ENCODE measurements at places on chromosomes 1 and 21.

DNA sequence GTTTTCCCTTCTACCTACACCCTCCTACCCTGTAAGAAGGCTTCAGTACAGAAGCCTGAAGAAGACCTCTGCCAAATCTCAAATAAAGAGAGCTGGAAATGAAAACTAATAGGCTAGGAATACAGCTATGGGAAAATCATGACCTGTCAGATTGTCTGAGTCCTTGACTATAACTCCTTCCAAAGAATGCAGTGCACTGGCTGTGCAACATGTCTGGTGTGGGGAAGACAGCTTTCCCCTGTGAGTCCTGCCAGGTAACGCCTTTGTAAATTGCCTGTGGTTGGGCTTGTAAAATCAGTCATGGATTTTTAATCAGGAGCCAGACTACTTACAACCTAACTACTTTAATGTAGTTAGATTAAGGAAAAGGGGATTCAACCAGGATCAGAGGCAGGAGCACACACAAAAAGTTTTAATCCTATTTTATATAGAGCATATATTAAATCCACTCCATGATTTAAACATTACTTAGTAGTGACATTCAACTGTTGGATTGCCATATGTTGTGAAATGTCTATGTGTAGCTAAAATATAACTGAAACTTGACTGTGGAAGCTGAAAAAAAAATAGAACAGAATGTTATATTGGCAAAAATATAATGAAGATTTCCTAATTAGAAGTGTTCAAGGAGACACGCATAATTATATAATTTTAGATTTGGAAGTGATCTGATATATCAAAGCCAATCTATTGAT lies 1667.8 kb downstream of the KCNT2 start:
- no peak for DNase-seq

DNA sequence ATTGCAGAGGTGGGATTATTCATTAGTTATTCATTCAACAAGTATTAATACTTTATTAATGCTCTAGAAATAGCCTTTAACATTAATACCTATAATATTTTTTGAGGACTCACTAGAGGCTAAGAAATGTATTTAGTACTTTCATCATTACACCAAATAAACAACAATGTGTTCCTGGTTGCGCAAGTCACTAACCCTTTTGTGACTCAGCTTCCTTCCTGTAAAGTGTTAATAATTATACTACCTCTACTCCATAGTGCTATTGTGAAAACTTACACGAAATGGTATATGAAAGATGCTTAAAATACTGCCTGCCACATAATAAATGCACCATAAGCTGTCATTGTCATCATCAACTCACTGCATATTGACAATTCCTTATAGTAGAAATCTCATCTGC lies 431.0 kb downstream of the DPYD start:
- peak; percentile 20 for DNase-seq

DNA sequence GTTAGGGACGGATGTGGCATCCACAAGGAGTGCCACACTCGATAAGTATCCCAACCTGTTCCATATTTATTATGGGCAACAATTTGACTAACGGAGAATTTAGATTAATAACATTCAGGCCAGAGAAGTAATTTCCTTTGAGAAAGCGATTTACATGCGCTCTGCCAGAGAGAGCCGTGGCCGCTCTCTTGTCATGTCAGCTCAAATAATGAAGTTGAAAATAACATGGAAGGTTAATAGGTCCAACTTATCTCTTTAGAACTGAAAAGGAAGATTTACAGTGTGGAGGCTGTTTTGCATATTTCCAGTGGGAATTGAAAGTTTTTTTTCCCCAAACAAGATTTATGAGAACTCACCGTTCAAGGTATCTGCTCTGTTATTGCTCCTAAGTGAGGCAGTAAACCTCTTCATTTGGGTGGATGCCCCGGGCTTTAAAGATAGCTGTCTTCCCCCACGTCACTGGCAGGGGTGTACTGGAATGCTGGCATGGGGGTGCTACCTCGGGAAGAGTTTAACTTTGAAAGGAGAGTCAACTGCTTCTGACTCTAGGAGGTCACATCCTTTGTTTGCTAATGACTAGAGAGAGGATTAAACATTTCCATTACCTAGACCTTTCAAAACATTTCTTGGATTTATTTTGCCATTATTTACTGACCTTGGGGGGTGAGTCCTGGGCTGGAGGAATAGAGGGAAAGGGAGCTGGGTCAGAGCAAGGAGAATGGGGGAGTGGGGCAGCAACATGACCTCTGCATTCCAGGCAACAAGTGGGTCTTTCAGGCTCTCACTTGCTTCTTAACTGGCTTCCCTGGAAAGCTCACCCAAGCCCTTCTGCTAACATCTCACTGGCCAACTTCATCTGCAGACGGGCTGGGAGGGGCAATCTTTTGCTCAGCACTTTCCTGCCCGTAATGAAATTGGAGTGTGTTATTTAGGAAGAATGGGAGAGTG lies 204.2 kb downstream of the CAMTA1 start:
- no peak for DNase-seq

- DNase-seq: no peak
These were observed 483.9 kb downstream of the OMA1 start for GRCh38 chr1:58062635-58063034.

GRCh38 chr1:28449904-28450303 lies 55.9 kb upstream of the RCC1 start:
- DNase-seq: peak; percentile 78

GRCh38 chr1:9853249-9853595 lies 29.5 kb upstream of the CLSTN1 start:
- DNase-seq: no peak

DNA sequence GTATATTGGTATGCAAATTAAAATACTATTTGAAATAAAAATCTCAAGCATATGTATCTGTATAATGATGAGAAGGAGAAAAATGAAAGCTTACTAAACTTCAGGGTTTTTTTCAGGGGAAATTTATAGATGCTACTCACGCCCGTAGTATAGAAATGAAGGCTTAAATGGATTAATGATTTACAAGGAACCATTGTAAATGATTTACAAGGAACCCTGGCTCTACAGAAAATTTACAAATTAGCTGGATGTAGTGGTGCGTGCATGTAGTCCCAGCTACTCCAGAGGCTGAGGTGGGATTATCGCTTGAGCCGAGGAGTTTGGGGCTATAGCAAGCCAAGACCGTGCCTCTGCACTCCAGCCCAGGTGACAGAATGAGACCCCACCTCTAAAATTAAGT lies 150.5 kb downstream of the PCBP3 start:
- no peak for DNase-seq

- no peak for DNase-seq
These were observed 83.0 kb upstream of the GNG12 start for GRCh38 chr1:67916140-67916886.

DNA sequence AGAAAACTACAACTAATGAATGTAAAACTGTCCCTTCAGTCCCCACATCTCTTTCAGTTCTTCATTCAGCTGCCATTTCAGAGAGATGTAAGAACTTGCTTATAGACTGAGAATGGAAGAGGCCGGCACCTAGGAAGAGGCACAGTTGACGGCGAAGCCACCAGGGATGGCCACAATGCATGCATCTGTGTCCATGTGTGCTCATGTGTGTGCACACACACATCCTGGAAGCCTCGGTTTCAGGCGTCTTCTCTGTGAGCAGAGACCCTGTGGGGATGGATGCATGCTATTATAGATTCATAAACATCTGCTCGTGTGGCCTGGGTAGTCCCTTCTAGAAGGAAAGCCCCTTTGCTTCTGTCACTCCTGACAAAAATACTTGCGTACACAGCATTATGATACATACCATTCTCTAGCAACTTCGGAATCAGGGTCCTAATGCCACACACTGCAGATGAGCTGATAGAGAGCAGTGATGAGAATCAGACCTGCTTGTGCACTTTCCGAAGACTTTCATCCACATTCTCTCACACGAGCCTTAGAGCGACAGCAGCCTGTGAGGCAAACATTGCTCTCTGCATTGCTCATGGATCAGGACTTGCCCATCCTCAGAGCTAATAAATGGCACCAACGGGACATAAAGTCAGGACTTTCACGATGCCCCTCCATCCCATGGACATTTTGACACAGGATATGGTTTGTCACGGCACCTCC lies 12.4 kb upstream of the GPR61 start:
- no peak for DNase-seq

DNA sequence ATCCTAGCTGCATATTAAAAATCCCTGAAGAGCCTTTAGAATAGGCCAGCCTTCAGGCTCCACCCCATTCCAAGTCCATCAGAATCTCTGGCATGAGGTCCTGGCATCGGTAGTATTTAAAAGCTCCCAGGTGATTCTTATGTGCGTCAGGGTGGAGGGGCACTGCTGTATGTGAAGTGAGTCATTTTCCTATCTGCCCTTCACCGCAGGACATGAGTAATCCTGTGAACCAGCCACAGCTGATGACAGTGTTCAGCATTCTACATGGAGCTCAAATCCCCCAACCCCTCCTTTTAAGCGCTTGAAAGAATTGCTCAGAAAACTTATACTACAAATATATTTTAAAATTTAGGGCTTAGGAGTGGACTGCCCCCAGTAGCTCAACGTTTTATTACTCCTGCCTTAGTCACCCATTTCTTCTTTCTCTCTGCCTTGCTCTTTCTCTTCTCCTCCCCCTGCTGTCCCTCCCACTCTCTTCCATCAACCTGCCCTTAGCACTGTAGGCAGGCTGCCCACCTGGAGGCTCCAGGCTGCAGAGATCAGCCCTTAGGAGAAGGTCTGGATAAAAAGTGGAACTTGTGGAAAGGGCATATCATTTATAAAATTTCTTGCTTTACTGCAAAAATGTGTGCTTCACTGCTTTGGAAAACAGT lies 73.8 kb upstream of the ZNF281 start:
- peak; percentile 100 for DNase-seq

GRCh38 chr21:42550817-42551216 lies 37.2 kb downstream of the SLC37A1 start:
- no peak for DNase-seq

DNA sequence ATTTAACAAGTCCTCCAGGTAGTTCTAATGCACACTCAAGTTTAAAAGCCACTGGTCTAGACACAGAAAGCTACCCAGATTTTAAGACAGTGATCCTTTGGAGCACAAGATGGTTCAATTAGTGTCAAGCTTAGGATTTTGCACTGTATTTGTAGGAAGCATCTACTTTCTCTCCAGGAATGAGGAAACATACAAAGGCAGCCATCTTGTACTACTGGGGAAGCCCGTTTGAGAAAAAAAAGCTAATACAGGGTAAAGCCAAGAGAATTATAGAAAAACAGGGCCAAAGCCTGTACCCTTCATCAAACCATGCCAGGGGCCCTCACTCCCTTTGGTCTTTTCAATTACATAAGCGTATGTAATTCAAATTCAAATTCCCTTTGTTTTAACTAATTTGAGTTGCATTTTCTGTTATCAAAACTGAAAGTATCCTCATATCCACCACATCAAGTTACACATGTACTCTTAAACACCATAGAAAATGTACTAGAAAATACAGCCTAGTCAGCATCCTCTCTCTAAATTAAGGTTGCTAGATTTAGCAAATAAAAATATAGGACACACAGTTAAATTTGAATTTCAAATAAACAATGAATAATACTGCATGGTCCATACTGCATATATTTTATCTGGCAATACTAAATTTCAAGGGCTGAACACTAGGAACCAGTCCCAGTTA lies 17.4 kb downstream of the PIK3R3 start:
- no peak for DNase-seq

GRCh38 chr1:109687641-109688499 lies at the start of gene GSTM1:
TSS of gene GSTM1 (plus strand) at chr1:109687817. CDS start at chr1:109687874, 57 bp downstream.
- no peak for DNase-seq

DNA sequence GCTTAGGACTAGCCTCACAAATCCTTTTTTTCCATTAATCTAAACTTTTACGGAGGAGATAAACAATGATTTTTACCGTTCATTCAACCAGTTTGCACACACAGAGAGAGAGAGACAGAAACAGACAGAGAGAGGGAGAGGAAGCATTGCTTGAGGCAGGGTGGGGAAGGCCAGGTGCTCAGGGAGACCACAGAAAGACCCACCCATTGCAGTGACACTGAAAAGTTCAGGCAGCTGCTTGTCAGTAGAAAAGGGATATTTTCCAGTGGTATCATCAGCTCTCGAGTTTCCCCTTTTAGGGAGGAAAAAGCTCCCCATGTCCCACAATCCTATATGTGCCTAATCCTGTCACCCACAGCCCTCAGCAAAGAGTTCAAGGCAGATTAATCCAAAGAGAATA lies 27.2 kb downstream of the TCP10L start:
- no peak for DNase-seq

- DNase-seq: peak; percentile 64
These were observed 32.3 kb upstream of the TARDBP start for GRCh38 chr1:10980094-10980577.

GRCh38 chr1:175536921-175537320 lies 206.5 kb downstream of the TNR start:
- DNase-seq: no peak

- no peak for DNase-seq
These were observed 105.3 kb downstream of the CACNA1E start for GRCh38 chr1:181588631-181589030.

GRCh38 chr1:115912116-115912515 lies 64.2 kb upstream of the SLC22A15 start:
- DNase-seq: no peak

Measured in astrocyte (in vitro differentiated cells and primary cell).